ENCODE measurements at places on chromosomes 7 and 10.

GRCh38 chr10:44713307-44713706 is 197.8 kb upstream of the TMEM72 start:
- DNase-seq: no peak

DNA sequence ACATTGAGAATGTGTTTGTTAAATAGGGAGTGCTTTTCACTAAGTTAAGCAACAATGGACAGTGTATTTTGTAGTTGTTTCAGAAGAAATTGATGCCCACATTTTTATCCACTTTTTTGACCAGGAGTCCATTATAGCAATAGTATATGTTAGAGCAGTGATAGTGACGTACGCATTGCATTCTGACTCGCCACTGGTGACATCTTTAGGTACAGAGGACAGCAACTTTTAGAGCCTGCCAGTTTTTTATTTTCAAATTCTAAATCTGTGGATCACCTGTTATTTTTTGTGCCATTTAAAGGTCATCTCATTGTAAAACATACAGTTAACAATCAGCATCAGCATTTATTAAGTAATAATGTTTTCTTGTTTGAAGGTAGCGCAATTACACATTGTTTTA is 1.4 kb downstream of the UBE2D1 start:
- DNase-seq: no peak

DNA sequence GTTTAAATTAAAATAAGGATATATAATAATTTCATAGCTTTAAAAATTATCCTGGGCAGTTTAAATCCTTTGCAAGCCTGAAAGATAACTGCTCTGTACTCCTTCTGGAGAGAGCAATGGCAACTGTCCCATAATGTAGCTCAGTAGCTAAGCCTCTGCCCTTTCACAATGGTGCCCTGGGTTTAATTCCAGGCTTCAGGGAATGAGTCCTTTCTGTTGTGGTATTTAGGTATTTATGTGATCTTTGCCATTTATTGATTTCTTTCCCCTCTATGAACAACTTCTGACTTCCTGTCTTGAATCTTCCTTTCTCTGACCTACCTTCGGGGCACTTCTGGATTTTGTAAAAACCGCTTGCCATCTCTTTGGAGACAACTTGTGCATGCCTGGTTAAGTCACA is 773.2 kb downstream of the IPMK start:
- DNase-seq: no peak

DNA sequence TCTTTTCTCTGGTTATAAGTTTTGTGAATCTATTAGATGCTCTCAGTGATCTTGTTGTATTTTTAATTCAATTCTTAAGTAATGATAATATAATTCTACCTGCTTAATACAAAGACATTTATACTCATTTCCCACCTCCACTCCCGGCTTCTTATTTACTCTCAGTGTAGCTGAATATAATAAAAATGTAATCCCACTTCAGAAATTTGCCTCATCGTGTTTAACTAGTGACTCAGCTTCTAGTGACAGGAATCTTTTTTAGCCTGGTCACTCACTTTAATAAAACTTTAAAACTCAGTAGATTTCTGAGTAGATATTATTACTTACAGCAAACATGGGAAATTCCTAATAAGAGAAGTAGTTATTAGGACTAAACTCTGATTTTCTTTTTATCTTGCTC is 1506.2 kb upstream of the LRRTM3 start:
- DNase-seq: no peak

GRCh38 chr10:43083764-43084163 is 6.9 kb downstream of the RET start:
- no peak for DNase-seq

- DNase-seq: no peak
Measured at GRCh38 chr10:49323171-49323895, 24.4 kb downstream of the C10orf71 start.

Data from CD8-positive, alpha-beta memory T cell (primary cell).